Effector CD4-positive, alpha-beta T cell (primary cell): ENCODE measurements at places on chromosomes 12 and 14.

DNA sequence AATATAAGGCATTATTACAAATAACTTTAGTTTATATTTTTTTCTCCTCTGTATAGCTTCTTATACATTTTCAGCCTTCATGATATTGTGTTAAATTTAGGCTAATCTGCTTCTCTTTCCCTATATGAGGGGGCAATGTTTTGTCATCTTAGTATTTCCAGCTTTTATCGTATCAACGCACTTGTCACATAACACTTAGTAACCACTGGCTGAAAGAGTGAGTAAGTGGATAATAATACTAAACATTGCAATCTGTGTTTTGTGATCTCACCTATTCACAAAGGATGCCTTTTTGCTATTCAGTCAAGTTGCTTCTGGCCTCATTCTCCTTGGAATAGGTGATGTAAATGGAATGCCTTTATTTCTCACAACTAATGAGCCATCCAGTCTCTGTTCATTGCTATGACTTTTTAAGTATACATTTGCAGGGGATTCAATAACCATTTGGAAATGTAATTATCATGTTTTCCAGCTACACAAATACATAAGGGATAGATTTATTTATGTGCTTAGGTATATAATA lies 260.9 kb downstream of the BMP4 start:
- DNase-seq, result no peak

DNA sequence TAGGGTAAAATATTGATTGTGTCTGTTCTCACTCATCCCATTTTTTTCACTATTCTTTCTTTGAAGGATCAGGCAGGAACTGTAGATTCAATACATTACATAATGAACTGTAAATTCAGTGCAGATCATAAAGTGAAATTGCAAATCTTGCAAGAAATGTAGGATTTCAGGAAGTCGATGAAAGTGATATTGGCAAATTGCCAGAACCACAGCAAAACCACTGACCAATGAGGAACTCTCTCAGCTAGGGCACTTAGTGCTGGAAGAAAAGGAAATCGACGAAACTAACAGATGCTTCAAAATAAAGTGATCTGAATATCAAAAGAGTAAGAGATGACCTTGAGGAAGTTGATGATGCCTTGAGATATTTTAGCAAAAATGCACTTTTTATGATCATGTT lies 157.6 kb downstream of the AACS start:
- DNase-seq, result no peak

- DNase-seq, result no peak
Observed at GRCh38 chr12:93008044-93008778, 79.1 kb upstream of the EEA1 start.

GRCh38 chr12:3078086-3078820 lies 1.1 kb downstream of the TSPAN9 start:
- DNase-seq, result no peak

- no peak for DNase-seq
Observed at GRCh38 chr14:24816011-24816928, 182.3 kb upstream of the GZMB start.

GRCh38 chr12:19801941-19802340 lies 362.6 kb downstream of the AEBP2 start:
- DNase-seq, result no peak

DNA sequence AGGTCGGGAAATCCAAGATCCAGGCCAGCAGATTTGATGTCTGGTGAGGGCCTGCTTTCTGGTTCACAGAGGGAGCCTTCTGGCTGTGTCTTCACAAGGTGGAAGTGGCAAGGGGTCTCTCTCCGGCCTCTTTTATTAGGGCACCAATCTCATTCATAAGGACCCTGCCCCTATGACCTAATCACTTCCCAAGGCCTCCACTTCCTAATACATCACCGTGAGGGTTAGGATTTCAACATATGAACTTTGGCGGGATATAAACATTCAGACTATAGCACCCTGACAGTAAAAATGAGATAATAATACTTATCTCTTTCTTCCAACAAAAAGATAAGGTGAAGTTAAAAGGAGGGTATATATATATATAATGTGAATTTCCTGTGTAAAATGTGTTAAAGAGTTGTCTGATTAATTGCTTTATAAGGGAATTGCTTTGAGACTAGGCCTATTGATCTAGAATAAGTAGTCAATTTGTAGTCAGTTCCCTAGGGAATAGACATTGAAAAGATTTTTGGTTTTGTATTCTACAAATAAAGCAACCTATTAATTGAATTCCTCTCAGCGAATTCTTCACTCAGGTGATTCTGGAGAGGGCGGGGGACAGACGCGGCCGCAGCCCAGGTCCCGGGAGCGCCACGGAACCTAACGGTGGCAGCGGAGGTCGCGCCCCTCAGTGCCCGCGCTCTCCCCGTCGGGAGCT lies 516 bp upstream of the LGALS3 start:
- no peak for DNase-seq

GRCh38 chr12:122979001-122979907 lies 1.2 kb upstream of the ARL6IP4 start:
- DNase-seq, result no peak

DNA sequence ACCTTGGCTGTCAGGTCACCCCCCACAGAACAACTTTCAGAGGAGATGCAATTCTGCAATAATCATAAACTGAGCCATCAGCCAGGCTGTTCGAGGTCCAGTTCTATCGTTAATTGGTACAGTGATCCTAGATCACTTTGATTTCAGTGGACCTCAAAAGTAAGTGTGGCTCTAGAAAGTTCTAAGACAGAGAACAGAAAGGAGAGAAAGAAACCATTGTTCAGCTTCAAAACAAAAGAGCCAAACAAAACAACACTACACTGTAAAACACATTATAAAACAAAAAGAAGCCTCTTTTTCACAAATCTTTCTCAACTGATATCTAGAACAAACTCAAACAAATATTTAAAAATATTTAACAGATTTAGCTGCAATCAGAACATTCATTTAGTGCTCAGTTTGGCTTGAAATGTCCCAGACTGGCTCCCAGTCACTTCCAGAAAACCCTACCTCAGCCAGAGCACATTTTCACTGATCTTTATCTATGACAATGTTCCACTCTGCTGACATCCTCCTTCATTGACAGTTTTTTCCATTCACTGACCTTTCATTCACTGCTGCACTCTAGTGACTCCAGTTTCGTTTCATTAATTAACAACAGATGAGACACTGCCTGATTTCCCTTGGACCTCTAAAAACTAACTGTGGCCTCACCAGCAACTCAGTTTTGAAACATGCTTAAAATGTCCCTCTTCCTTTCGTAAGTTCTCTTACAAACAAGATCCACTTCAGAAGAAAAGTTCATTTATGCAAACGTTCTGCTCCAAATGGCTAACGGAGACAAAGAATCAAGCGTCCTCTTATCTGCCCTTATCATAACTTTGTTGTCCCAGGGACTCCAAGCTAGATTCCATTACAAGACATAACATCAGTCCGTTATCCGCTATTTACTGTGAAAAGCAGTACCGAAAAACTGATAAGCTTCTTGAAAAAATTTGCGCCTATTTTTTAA lies 56.8 kb downstream of the DUSP16 start:
- no peak for DNase-seq
